ENCODE measurements at places on chromosomes 16 and 17. TPM values are rescaled to one million over a fixed set of nuclear protein-coding genes. Genes with fewer than 3 reads are reported as not detected.
A peak's percentile ranks its signal among the peaks of the same experiment; 100 is the strongest.

The OR1F1 gene
- not detected for polyA plus RNA-seq

- DNase-seq: no peak
Observed at GRCh38 chr16:71672125-71672524, 46.1 kb downstream of the MARVELD3 start.

The DLX3 gene
- polyA plus RNA-seq: not detected

DNA sequence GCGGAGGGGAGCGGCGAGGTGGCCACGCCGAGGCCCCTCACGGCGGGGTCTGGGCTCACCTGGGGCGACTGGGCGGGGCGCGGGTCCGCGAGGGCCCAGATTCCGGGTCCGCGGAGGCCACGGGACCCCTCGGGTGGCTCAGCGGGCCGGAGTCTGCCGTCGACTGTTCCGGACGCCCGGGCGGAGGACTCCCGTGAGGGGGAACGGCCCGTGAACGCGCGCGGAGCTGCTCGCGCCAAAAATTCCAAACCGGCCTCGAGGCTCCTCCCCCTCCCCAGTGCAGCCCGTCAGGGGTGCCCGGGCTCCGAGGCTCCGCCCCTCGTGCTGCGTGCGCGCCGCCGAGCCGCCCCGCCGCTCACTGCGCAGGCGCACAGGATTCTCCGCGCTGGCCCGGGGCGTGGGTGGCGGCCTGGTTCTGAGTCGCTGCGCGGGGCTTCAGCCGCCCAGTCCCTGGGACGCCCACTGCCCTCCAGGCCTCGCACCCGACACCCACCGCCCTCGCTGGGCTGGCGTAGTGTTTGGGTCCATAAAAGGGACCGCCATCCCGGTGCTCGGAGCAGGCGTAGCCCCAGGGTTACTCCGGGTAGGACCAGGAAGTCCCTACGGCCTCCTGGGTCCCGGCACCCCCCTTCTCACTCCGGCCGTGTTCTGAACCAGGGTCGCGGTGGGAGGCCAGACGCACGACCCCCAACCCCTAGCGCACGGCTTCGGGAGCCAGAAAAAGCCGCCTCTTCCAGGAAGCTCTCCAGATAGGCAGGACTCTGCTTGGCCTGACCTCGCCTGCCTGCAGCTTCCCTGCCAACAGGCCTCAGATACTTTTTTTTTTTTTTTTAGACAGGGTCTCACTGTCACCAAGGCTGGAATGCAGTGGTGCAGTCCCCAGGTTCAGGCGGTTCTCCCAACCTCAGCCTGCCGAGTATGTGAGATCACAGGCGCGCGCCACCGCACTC, at the start of gene PKMYT1:
TSS of gene PKMYT1 (minus strand) at position 220 of the 950 bp plus-strand sequence. CDS start 789 bp downstream, outside the sequence.
- DNase-seq: peak; percentile 94

The SLC38A8 gene
- polyA plus RNA-seq: not detected

DNA sequence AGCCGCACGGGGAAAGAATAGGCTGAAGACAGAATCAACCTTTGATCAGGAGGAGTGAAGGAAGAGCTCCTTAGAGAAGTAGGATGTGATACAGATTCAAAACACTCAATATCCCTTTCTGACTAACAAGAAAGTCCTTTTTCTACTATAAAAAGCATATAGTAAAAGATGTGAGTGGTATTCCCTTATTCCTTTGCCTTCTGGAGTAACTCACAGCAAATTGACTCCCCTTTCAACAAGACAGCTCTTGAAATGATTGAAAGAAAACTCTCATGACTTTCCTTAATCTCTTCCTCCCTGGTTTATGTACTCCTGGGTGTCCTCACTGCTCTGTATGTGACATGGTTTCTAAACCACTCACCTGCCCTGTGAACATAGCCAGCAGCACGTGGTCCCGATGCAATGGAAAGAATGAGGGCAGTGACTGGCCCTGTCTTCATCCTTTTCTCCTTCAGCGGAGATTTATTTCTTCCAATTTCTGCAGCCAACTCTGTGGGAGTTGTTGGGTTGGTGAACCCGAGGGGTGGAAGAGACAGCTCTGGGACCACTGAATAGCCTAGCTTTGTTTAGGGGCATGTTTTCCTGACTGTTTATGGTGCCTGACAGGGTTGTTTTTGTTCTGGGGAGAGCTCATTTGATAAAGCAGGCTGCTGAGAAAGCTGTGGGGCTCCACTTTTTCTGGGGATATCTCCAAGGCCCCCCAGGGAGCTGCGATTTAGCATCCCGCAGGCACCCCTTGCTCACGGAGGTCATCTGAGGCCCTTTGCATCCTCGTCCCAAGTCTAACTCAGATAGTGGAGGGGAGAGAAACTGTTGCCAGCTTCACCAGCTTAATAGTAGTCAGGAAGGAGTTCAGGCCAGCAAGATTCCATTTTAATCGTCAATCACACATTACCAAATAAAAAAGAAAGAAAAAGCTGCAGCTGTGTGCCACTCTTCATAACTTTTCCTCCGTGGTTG, 46.7 kb downstream of the MAP2K6 start:
- DNase-seq: no peak

DNA sequence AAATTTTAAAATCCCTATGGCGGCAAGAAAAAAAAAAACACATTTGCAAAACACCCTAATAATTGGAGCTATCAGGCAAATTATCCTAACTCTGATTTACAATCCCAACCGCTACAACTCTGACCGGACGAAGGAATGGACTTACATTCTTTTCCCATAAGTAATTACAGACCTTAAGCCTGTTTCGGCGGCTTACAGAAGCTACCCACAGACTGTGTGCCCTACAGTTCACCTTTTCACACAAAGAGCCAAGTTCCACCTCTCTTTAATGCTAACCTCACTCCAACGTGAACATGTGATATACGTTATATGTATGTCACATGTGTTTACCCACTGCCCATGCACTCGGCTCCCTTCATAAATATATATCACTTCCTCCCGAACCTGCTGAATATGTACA, 8.7 kb upstream of the MEAK7 start:
- DNase-seq: no peak

GRCh38 chr17:80833952-80834892, 157.4 kb upstream of the CHMP6 start:
- no peak for DNase-seq

The RRAD gene
- 2.9 TPM for polyA plus RNA-seq

- no peak for DNase-seq
Observed at GRCh38 chr17:65551267-65552040, 10.0 kb downstream of the AXIN2 start.

The HOXB8 gene
- 0.46 TPM for polyA plus RNA-seq

DNA sequence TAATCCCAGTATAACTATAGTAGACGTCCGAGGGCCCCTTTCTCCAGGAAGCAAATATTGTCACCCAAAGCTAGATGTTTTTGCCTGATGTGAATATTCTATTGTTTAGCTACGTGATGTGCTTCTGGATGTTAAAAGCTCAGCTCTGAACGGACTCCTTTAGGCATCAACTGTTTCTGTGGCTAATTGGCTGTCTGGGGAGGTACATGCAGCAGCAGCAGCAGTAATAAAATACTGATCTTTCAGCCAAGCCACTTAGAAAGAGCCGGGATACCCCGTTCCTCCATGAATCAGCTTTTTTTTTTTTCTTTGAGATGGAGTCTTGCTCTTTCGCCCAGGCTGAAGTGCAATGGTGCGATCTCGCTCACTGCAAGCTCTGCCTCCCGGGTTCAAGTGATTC, 43.0 kb downstream of the TRARG1 start:
- DNase-seq: no peak

DNA sequence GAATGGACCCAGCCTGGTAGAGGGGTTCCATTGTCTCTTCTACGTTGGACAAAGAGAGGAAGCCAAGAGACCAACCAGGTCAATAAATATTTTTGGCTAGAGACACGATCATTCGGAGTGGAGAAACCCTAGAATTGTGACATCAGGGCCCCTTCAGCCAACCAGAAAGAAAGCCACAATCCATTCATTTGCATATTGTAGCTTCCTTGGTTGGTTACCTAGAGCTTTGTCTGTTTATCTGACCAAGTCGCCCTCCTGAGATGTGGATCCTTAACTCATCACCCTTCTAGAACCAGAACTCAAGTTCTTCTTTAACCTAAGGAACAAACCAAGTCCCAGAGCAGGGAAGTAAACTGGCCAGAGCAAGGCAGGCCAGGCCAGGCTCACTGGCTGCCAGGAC, at the start of gene CCDC182:
TSS of gene CCDC182 (minus strand) at position 58 of the 400 bp plus-strand sequence. CDS start at position 31, 27 bp downstream.
- no peak for DNase-seq

DNA sequence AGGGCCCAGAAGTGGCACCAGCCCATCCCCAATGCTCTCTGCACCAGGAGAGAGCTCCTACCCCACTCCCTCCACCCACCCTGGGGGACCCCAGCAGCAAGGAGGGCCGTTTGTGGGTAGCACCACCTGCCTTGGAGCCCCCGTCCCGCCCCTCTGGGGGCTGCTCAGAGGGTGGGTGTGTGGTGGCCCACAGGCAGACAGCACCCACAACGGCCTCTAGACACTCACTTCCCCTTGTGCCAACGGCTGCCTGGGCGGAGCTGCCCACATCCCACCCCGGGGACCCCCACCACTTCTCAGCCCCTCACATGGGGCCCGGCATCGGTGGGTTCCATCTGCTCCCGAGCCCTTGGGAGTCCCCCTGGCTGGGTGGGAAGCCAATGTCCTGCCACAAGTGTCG, 33.3 kb downstream of the BAHCC1 start:
- no peak for DNase-seq

GRCh38 chr17:79272666-79273219, 198.1 kb downstream of the ENGASE start:
- no peak for DNase-seq

DNA sequence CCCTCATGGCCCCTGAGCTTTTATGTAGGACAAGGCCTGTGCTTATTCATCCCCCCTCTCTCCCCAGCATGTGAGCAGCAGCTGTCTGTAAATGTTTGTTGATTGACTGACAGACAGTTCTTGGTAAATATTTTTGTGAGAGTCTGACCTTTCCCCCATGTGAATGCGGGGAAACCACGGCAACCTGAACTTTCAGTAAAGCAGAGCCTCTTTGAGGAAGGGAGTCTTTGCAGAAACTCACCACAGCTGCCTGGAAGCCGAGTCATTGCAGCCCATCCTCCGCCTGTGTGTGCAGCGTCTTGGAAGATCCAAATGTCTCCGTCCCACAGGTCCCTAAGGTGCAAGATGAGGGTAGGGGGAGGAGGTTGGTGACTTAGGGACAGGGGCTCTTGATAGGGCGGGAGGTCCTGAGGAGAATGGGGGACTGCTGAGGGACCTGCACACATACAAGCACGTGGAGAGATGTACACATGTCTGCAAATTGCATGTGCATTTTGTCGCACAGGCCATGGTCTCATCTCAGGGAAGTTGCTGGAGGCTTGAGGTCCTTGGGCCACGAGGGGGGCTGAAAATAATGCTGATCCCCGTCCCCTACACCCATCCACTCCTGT, 23.0 kb upstream of the IL21R start:
- no peak for DNase-seq

DNA sequence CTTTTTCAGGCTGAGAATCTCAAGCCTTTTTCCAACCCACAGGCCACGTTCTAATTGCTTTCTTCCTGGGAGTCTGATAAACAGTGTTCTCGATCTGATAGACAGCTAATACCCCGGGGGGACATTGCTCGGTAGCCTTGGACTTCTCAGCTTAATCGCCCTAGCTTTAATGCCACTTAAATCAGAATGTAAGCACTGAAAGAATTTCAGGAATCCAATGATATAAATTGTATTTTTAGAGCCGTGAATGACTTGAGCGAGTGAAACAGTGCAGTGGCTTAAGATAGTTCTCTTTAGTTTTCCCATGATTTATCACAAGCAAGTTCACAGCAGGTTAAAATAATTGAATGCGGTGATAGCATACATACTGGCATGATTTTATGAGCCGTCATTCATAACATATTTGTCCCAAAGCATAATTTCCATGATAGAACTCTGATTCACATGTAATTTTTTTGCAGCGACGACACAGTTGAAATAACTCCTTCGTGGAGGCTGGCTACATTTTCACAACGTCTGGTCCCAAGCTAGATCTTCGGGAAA, 116.1 kb upstream of the MYOCD start:
- DNase-seq: no peak

The PIK3R6 gene
- polyA plus RNA-seq: 0.50 TPM

GRCh38 chr17:76726776-76727718, at the start of gene METTL23:
Gene METTL23 (plus strand): TSS chr17:76726839. CDS start chr17:76729711, 2,872 bp downstream.
- peak; percentile 95 for DNase-seq

- DNase-seq: no peak
Observed at GRCh38 chr17:42153919-42154742, 658 bp downstream of the RAB5C start.

DNA sequence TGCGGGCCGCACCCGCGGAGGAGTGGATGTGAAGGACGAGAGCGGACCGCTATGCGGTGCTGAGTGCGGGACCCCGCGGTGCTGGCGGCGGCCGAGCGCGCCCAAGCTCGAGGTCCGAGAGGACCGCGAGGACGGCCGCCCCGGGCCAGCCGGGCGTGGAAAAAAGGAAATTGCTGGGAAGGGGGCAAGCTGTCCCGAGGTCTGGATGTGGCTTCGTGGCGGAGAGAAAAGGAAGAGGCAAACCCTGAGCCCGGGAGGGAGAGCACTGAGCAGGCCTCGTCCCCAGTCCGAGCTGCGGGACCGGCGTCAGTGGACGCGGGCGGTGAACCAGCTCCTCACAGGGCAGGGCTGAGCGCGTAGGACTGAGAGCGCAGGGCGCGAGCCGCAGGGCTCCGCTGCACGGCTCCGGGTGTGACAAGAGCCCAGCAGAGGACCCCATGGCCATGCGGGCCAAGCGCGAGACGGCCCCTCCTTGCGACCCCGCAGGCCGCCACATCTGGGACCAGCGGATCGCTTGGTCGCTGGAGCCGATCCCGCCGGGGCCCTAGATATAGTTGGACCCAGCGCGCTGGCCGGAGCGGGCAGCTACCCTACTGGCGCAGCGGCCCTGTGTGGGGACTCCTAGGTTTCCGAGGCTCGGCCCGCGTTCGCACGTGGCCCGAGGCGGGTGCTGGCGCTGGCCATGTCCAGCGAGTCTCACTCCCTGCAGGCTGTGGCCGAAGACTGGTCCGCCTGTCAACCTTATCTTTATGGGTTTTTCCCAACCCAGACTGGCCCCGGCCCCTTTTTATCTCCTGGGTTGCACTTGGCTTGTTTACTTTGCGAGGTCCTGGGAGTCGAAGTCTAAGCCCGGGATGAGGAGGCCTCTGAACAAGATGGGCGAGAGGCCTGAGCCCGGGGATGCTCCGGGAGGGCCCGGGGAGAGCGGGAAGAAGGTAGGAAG, 2.4 kb downstream of the TBX4 start:
- DNase-seq: no peak

The ACD gene
- polyA plus RNA-seq: 16.2 TPM

DNA sequence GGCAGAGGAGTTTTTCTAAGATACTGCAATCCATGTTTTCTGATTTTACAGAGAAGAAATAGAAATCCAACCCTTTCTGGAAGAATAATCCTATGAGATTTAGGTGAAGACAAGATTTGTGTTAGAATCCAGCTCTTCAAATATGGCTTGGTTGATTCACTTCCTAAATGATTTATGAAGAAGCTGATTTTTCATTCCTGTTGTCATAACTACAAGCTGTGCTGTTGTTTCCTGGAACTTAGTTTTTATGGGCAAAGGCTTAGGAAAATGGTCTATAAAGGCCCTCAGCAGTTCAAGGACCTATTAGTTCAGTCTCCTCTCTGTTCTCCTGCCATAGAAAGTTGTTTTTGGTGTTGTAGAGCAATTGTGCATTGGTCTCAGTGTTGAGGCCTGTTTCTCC, 174.2 kb upstream of the FAM20A start:
- DNase-seq: no peak

GRCh38 chr17:17104494-17104893, 62.2 kb downstream of the MPRIP start:
- no peak for DNase-seq
